ENCODE measurements at places on chromosomes 12 and 14.

GRCh38 chr12:6934110-6934509 lies 6.4 kb downstream of the ATN1 start:
- no peak for DNase-seq

- no peak for DNase-seq
Measured at GRCh38 chr14:90605430-90605829, 208.6 kb downstream of the CALM1 start.

- no peak for DNase-seq
Measured at GRCh38 chr12:115763376-115763775, 514.1 kb downstream of the MED13L start.

DNA sequence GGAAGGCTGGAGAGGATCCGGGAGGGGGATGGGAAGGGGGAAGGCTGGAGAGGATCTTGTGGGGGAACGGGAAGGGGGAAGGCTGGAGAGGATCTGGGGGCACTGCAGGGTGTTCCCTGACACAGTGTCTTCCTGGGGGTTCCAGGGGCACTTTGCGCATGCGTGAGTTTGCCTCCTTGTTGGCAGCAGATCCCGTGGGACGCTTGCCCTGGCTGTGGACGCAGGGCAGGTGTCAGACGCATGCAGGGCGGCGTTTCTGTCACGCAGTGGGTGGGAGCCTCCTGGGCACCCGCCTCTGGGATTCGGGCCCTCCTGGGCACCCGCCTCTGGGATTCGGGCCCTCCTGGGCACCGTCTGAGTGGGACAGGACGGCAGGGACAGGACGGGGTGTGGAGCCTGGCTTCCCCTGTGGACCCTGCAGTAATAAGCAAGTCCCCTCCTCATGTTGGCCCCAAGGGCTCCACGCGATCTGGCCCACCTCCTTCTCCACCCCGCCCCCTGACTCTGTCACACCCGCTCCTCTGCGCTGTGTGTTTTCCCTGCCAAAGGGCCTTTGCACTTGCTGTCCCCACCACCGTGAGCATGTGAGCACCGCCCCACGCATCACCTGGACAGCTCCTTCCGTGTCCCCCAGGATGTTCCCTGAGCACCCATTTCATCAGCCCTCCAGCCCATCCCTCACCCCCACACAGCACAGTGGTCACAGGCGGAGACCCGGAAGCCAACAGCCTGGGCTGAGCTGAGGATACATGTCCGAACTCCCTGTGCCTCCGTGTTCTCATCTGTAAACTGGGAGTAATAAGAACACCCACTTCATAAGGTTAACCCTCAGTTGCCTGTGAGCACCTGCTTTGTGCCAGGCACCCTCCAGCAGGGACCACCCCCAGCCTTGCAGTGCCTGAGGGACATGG lies 4.4 kb downstream of the MMP17 start:
- no peak for DNase-seq

GRCh38 chr14:96112032-96112431 lies 72.9 kb downstream of the C14orf132 start:
- DNase-seq = no peak

DNA sequence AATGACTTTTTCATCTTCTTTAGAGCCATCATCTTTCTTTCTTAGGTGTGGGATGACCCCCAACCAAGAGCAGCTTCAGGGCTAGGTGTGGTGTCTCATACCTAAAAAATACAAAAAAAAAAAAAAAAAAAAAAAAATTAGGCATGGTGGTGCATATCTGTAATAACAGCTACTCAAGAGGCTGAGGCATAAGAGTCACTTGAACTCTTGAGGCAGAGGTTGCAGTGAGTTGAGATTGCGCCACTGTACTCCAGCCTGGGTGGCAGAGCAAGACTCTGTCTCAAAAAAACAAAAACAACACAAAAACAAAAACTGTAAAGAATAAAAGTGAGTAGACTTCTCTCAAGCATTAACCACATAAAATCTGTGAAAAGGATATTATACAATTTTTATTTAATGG lies 8.0 kb upstream of the ATF7IP start:
- DNase-seq = no peak

DNA sequence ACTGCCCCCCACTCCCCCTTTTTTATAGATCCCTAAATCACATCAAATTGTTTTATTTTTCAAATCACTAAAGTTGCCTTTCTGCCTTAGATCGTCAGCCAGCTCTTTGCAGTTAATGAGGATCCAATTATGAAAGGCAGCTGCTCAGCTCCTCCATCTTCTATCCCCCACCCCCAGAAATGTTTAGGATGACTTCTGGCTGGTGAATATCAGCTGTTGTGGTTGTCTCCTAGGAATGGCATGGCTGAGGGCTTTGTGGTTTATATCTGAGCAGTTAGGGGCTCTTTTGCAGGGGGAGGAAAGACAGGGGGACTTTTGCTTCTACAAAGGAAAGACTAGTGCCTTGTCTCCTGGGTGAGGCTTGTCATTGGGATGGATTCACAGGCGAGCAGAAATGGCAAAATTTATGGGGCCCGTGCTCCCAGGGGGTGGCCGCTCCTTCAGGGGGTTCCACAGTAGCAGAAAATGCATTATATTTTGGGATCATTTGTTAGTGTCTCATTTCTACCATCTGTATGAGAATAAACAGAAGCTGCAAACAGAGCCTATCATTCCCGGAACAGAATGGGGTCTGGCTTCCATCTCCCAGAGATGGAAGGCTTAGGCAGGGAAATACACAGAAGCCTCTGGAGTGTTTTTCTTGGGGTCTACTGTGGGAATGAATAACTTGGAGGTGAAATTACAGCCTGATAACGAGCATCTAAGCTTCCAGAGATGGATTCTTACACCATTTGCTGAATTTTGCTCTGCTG lies 6.5 kb downstream of the JDP2 start:
- DNase-seq = no peak
